Endodermal cell (in vitro differentiated cells): ENCODE measurements at places on chromosomes 3 and 15.

- no peak for DNase-seq
Measured at GRCh38 chr3:125442506-125442905, 67.4 kb upstream of the ZNF148 start.

DNA sequence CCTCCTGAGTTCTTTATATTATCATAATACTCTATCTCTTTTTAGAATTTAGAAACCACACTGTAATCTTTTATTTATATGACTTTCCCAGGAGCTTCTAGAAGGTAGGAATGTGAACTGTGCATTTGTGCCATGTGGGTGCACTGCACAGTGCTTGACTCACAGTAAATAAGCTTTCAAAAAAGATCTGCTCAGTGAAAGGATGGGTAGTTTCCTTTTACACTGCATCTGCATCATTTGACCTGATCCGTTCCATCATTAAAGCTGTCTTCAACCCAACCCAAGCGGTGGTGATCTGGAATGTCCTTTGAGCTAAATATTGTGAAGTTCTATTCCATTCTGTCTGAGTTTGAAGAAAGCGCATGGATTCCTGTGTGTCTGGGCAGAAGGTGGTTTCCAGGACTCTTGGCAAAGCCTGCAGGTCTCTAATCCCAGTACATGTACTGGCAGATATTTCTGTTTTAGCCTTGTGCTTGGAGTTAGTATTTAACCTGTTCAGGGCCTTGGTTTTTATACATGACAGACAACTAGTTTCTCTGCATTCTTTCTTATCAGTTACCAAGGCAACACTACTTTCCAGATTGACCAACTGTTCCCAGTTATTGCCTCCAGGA, 96.7 kb downstream of the DHX30 start:
- no peak for DNase-seq

DNA sequence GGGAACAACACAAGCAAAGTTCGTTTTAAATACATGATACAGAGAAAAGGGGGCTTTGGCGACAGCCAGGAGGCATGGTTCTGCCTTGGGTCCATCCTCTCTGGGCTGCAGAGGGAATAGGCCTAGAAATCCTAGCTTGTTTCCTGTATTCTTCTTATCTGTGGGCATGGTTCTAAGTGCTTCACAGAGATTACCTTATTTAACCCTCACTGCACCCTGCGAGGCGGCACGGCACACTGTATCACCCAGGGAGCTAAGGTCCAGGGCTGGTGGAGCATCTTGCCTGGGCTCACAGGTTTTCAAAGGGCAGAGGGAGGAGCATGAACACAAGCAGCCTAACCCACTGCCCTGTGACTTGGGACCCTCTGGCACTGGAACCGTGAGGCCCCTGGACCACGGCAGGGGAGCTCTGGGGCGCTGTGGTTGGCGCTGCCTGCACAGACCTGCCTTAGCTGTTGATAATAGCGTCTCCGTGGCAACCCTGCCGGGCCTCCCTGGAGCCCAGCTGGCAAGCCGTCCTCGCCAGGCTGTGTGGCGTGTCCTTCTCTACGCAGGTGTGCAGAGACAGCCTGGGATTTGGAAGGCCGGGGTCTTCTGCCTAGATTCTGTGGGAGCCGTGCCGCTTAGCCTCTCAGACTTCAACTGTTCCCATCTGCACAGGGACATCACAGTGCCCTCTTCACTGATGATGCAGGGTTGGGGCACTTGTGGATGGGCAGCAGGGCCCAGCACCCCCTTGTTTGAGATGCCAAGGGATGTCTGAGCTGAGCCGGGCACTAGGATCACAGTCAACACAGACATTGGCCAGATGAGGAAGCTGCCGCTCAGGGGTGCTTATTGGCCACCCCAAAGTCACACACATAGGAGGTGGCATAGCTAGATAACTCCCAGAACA, 154.6 kb upstream of the TLE3 start:
- no peak for DNase-seq

- DNase-seq: no peak
Measured at GRCh38 chr15:99054025-99054387, 46.4 kb upstream of the PGPEP1L start.

GRCh38 chr3:7630351-7630911, 769.5 kb downstream of the GRM7 start:
- DNase-seq: no peak

- DNase-seq: no peak
Measured at GRCh38 chr3:37558580-37558979, 303.1 kb upstream of the CTDSPL start.

GRCh38 chr3:52892625-52893311, 4.6 kb downstream of the STIMATE start:
- no peak for DNase-seq

DNA sequence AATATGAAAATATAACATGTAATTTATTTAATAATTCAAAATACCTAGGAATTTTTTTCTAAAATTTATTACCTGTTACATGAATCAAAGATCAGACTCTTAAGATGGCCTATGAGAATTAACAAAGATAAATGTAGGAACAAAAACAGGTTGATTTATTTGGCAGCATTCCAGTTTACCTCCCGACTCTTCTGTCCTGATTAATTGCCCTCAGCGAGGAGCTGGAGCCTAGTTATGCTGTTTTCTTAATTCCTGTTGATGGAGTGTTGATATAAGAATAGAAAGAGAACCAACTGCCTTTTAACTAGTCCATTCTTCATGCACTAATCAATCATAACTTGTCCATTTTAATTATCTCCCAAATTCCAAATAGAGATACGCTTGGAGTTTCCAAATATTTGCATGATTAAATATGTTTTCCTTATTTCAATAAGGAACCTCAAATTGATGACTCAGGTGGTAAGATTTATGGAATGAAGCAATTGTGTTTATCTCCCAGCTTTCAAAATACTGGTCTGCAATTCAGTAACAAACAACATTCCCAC, 10.6 kb upstream of the CPB1 start:
- DNase-seq: no peak

GRCh38 chr3:189842681-189843602, 211.8 kb downstream of the TP63 start:
- no peak for DNase-seq

DNA sequence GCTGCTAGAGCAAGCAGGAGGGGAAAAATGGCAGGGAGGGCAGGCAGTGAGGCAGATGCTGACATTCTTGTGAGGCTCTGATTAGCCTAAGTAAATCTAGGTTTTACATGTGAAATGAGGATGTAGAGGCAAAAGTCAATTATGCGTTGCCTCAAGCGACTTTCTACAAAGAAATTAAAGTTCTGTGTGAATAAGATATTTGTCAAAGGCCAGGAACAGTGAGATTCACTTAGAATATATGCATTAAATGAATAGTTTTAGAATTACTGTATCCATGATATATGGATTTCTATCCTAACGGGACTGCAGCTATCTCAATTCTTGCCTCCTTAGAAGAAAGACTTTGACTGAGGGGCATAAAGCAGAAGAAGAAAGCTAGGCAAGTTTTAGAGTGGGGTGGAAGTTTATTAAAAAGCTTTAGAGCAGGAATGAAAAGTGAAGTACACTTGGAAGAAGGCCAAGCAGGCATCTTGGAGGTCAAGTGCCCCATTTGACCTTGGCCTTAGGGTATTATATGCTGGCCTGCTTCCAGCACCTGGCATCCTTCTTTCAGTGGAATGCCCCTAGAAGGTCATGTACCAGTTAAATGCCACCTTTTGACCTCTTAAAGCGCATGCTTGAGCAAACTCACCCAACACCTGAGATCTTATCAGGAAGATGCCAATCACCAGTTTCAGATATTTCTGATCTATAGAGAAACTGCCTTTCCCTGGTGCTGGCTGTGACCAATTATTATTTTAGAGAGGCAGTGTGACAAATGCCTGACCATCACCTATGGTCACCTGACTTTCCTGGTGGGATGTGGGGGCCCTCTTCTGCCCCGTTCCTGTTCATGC, 38.2 kb downstream of the OSTN start:
- no peak for DNase-seq
